ENCODE measurements at places on chromosomes 7 and 10.

GRCh38 chr10:19256331-19256730 lies 207.7 kb downstream of the MALRD1 start:
- no peak for DNase-seq

DNA sequence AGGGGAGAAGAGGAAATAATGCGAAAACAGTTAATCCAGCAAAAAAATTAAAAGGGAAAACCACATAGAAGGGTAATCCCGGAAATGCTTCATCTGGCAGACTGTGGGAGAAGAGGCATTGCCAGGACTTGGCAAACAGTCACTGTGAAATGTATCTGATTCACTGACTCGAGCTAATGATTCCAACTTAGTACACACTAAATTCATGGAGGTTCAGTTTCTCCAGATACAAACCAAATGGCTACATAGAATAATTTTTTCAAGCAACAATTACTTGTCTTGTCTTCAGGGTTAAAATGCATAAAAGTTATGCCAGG lies 36.4 kb downstream of the GDI2 start:
- no peak for DNase-seq

- no peak for DNase-seq
Observed at GRCh38 chr10:22753786-22754185, 39.4 kb upstream of the PIP4K2A start.

GRCh38 chr10:33798754-33799153 lies 464.3 kb upstream of the NRP1 start:
- no peak for DNase-seq

- peak; percentile 14 for DNase-seq
Observed at GRCh38 chr10:111077785-111078504, 1.1 kb downstream of the ADRA2A start.

DNA sequence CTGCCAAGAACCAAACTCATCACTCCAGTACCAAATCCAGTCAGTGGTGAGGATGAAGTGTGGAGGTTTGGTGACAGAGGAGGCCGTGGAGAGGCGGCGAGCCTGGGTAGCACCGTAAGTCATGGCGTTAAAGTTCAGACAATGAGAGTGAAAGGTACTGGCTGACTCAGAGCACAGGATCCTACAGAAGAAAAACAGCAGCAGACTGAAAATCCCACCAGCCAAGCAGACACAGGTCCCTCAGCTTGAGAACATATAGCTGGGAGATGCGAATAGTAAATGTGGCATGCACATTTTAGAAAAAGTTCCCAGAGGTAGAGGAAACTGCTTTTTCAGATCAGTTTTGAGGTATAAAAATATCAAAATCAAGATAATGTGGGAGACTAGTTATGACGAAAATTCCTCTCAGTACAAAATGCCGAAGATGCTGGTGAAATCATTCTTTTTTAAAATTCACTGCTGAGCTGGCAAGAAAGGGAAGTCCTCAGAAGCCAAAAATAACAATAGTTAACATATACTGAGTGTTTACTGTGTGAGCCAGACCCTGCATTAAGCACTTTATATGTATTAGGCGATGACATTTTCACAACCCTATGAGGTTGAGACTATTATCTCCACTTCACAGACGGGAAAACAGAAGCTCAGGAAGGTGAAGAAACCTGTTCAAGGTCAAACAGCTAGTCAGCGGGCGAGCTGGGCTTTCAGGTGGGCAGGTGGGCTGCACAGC lies 20.9 kb downstream of the PARP12 start:
- DNase-seq, result no peak

- no peak for DNase-seq
Observed at GRCh38 chr10:5581670-5582566, 57.2 kb downstream of the CALML3 start.

DNA sequence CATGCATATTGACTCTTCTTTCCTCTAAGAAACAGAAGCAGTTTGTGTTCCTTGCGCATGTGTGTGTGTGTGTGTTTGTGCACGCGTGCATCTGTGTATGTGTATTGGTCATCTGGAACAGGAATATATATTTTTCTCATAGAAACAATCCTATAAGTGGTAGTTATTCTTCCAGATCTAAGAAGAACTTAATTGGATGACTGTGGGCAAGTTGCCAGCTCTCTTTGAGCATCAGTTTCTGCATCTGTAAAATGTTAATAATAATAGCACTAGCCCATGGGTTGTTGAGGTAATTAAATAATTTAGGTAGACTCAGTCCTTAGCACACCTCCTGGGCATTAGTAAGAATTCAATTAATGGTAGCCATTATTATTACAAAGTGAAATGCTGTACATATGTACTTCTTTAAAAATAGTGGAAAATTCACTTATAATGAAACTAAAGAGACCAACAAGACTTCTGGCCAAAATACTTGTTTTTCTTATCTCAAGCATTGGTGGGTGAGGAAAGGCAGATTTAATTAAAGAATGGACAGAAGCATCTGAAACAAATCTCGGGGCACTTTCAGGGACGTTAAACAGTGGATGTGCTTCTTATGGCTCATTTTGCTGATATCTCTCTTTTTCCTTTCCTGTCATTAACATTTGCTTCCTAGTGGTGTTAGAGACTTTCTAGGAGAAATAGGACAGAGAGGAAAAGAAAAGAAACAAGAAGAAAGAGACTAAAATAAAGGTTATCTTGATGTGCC lies 124.9 kb upstream of the HABP2 start:
- no peak for DNase-seq

DNA sequence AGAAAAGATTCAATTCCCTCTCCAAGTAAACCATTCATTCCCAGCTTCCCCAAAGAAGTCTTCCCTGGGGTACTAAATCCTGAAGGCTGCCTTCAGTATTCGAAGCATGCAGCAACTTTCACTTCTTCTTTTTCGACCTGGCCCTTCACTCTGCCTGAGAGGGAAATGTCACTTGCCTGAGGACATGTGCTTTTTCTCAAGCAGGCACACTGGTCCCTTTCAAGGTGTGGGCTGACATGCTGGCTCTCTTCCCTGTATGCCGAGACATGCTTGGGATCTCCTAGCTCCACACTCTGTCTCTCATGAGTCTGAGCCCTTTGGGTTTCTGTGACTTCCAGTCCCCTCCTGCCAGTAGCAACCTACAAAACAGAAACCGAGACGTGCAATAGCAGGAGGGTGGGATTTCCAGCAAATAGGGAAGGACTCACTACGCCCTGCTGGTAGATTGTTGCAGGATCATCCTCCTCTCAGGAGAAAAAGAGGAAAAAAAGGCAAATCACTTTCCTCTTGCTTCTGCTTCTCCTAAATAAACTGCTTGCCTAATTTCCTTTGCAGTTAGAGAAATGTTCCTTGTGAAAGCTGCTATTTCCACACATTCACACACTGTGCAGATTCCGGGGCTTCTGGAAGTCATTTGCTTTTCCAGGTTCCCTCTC lies 33.5 kb downstream of the FIGNL1 start:
- no peak for DNase-seq

- no peak for DNase-seq
Observed at GRCh38 chr7:122628651-122629411, 70.1 kb downstream of the RNF133 start.

DNA sequence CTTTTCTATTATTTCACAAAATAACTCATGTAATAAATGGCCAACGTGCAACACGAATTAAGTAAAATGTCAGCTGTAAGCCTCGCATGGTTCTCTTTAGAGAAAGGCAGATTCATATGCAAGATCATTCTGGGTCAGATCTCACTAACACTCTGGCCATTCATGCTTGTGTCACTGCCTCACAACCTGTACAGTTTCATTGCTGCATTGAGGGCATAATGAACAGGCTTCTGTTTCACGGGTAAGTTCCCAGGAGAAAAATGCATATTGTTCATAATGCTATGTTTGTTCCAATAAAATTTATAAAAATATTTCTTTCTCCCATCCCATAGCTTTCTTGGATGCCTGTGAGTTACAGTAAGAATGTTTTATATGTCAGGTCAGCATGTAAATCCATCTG lies 734.0 kb upstream of the ANKRD30A start:
- DNase-seq, result no peak

- DNase-seq, result no peak
Observed at GRCh38 chr10:101145750-101146391, 14.8 kb downstream of the TLX1 start.

DNA sequence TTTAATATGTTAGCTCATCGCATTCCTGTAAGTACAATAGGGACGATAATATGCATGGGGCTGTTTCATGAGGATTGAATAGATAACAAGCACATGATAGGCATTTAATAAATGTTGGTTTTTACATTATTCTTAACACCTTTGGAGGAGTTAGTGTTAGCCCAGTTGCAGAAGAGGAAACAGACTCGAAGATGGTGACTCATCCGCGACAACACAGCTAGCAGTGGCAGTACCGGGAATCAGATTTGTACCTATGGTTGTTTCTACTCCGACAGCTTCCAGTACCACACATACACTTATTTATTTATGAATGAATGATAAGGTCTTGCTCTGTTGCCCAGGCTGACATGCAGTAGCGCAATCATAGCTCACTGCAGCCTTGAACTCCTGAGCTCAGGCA lies 2.9 kb downstream of the LRMDA start:
- no peak for DNase-seq

GRCh38 chr10:32256613-32257437 lies 90.1 kb downstream of the EPC1 start:
- peak; percentile 22 for DNase-seq

GRCh38 chr7:158357898-158358821 lies 229.5 kb downstream of the PTPRN2 start:
- no peak for DNase-seq

- no peak for DNase-seq
Observed at GRCh38 chr10:132109341-132110110, 43.8 kb downstream of the JAKMIP3 start.

DNA sequence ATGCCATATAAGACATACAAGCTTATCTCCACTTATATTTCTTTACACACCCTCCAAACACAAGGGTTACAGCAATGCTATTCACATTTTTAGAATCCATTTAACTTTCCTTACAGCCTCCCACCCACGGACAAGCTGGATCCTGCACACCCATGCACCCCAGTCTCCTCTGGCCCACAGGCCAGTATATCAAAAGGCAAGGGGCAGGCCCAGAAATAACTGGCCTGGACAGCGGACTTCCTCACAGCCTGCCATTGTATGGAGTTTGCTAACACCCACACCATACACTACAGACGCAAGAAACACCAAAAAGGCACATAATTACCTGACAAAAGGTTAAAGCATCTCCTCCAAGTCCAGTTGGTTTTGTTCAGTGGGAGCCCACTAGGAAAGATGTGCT lies 12.0 kb downstream of the HOXA4 start:
- DNase-seq, result no peak

- no peak for DNase-seq
Observed at GRCh38 chr10:21401196-21401595, 124.3 kb downstream of the SKIDA1 start.

DNA sequence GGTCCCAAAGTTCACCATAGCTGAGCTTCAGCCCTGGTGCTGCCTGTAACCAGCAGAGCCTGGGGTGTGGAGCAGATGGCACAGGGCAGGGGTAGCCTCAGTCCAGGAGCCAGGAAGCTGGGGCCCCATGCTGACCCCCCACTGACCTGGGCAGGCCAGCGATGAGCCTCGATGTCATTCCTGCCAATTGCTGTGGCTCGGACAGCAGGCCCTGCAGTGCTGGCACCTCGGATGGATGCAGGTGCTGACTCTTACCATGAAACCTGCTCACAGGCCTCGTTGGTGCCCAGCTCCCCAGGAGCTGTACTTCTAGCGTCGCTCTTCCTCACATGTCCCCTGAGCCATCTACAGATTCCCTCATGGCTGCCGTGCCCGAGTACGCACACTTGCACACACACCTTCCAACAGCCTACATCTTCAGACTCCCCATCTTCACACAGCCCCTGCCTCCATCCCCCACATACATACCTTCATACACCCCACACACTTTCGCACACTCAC lies 46.8 kb upstream of the PCBD1 start:
- no peak for DNase-seq

- peak; percentile 89 for DNase-seq
Observed at GRCh38 chr10:63083904-63084689, 49.0 kb upstream of the NRBF2 start.

DNA sequence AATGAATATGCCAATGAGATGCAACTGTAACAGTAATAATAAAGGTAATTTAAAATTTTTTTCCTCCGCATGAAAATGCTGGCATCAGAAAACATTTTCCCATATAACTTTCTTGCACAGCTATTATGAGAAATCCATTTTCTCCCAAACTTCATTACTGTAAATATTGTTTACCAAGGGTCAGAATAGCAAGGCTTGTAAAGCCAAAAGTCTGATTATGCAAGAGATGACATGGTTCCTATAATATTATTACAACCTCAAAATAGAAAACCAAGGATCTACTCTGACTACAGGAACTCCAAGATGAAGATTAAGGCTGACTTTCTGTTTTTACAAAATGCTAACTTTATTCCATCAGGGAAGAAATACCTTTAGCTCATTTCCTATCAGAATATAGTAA lies 162.7 kb upstream of the CDK1 start:
- no peak for DNase-seq

- DNase-seq, result no peak
Observed at GRCh38 chr10:110576220-110576619, 8.7 kb downstream of the SMC3 start.

DNA sequence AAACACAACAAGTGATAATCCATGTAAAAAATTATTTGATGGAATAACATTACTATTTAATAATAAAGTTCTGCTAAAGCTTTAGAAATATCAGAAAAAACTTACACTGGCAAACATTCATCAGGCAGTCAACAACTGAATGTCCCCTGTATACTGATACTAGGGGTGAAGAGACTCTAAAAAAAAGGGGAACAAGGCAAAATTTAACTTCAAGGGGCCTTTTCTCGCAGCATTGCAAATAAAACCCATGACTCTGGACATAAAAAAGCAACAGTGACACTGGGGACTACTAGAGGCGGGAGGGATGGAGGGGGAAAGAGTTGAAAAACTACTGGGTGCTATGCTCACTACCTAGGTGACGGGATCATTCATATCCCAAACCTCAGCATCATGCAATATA lies 5.8 kb upstream of the IFRD1 start:
- DNase-seq, result no peak

DNA sequence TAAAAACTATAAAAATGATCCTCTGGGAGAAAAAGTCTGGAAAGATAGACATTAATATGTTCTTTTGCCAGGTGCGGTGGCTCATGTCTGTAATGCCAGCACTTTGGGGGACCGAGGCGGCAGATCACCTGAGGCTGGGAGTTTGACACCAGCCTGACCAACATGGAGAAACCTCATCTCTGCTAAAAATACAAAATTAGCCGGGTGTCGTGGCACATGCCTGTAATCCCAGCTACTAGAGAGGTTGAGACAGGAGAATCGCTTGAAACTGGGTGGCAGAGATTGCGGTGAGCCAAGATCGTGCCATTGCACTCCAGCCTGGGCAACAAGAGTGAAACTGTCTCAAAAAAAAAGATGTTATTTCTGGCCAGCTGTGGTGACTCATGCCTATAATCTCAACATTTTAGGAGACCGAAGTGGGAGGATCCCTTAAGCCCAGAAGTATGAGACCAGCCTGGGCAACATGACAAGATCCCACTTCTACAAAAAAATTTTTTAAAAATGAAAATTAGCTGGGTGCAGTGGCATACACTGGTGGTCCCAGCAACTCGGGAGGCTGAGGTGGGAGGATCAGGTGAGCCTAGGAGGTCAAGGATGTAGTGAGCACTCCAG lies 101.9 kb upstream of the LRRN3 start:
- no peak for DNase-seq
